Activated naive CD4-positive, alpha-beta T cell (primary cell): ENCODE measurements at places on chromosomes 5 and 9.

DNA sequence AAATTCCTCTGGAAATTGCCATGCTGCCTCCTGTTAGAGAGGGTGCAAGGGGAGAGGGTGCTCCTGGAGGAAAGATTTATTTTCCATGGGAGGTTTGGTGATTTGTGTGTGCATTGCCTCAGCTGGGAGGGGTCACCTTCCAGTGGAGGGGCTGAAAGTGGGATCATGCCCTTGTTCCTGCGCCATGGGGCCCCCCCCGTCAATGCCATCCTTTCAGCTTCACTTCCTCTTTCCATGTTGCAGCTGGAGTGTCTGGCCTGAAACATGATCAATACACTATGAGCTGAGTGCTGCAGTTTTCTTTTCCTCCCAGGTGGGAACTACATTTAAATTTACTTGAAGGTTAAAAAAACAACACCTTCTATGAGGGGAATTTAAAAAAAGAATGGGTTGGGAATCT is 176.8 kb downstream of the MELK start:
- DNase-seq, result no peak

DNA sequence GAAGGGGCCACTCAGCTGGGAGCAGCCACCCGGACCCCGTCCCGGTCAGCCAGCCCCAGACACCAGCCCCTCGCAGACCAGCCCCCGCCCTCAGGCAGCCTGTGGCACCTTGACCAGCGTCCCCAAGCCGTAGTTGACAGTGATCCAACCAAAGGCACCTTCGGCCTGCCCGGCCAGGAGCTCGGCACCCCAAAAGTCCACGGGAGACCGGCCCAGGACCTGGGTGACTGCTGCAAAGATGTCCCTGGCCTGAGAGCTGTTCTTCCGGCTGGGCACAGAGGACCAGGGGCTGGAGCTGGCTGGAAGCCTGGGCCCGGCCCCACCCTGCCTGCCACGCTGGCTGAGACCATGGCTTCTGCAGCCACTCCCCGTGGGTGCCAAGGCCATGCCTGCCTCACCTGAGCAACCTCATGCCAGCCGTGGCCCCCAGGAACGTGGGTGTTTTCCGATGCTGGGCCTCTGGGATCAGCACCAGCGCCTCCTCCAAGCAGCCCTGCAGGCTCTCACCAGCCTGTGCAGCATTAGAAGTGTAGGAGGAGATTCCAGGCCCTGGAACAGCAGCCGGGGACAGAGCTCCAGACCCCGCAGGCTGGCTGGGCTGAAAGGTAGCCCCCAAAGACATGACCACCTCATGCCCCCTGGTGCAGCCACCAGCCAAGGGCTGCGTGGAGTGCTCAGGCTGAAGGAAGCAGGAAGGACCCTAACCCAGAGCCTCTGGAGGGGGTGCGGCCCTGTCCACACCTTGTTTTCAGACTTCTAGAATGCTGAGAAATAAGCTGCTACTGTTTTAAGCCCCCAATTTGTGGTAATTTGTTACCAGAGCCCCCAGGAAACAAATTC is 4.2 kb downstream of the ENTPD8 start:
- DNase-seq, result no peak

GRCh38 chr9:94740145-94740840 is 13.8 kb downstream of the AOPEP start:
- no peak for DNase-seq

DNA sequence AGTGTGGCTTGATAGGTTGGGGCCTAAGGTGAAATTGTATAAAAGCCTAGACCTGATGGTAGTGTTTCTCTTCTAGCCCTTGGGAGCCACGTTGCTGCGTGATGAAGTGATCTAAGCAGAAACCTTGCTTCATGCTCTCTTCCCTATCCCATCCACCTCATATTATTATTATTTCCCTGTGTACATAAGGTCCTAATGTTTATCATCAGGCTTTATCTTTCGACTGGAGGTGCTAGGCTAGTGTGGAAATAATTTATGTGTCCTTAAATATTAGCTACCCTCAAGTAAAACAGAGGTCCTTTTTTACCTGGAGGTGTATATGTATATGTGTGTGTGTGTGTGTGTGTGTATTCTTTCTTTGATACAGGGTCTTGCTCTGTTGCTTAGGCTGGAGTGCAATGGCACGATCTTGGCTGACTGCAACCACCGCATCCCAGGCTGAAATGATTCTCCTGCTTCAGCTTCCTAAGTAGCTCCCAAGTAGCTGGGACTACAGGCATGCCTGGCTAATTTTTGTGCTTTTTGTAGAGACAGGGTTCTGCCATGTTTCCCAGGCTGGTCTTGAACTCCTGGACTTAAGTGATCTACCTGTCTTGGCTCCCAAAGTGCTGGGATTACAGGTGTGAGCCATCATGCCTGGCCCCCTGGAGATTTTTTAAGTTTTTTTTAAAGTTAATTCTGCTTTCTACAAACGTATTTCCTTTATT is 3.7 kb downstream of the UGCG start:
- no peak for DNase-seq
